ENCODE measurements at places on chromosomes 11 and 22.

- DNase-seq, result no peak
These were observed 8.8 kb upstream of the PDGFB start for GRCh38 chr22:39253435-39254070.

GRCh38 chr11:17405232-17406005 lies 17.0 kb upstream of the KCNJ11 start:
- DNase-seq, result no peak

DNA sequence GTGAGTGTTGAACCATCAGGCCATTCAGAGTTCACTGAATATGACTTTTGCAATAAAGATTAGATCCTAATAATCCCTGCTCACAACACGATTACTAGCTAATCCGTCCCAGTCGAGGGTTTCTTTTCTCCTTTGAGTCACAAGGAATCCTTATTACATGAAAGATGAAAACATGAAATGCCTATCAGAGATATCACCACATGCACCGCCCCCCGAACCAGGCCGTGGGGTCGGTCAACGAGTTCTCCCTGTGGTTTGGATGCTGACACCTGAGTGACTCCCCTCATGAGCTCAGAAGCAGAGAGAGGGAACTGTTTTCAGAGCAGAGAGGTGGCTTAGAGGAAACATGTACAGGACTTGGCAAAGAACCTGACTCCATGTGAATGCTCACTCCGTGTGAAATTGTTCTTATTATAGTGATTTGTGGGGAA lies 263.3 kb downstream of the ETS1 start:
- peak; percentile 67 for DNase-seq

DNA sequence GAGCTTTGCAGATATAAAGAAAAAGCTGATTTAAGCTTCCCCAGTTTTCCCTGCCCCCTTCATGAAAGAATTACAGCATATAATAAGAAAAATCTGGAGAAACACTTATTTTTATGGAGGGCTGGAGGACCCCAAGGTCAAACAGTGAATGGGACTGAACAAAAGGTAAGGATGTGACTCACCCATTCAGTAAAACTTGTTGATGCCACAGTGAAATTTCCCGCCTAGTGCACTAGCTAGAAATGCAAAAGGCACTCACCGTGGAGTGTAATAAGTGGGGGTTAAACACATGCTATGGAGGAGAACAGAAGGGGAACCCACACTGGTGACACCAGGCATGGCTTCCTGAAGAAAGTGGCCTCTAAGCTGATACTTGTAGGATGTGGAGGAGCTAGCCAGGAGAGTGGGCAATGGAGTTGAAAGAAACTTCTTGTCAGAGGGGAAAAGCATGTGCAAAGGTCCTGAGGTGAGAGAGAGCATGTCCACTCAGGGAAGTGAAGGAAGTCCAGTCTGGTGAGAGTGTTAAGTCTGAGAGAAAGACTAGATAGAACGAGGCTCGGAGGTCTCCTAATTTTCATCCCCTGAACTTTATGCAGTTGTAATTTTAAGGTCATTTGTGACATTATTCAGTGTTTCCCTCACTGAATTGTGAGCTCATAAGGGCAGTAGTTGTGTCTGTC lies 77.1 kb downstream of the MIAT start:
- no peak for DNase-seq

GRCh38 chr11:129695571-129696308 lies 119.9 kb upstream of the TMEM45B start:
- peak; percentile 79 for DNase-seq

- no peak for DNase-seq
These were observed 17.7 kb downstream of the CABP7 start for GRCh38 chr22:29737251-29738117.

- no peak for DNase-seq
These were observed 36.0 kb downstream of the ZBTB44 start for GRCh38 chr11:130278745-130279144.

GRCh38 chr22:44682556-44683168 lies 19.3 kb upstream of the PRR5 start:
- no peak for DNase-seq

- DNase-seq, result peak; percentile 14
These were observed 288.8 kb downstream of the CASP12 start for GRCh38 chr11:104609311-104610085.

All from stimulated activated CD4-positive, alpha-beta T cell treated with anti-CD3 and anti-CD28 coated beads, Interleukin-1b, Interleukin-23, amount 100 ng/mL, for 48 hours (primary cell).